Large intestine (tissue), 12 donors: ENCODE measurements at places on chromosomes 11 and 22. TPM values are rescaled to one million over a fixed set of nuclear protein-coding genes. Genes with fewer than 3 reads are reported as not detected.

DLG2 gene
- polyA plus RNA-seq = 8.1 TPM

SLC25A45 gene
- polyA plus RNA-seq = 41.2 TPM

PNPLA3 gene
- polyA plus RNA-seq = 1.3 TPM

PAMR1 gene
- 8.3 TPM for polyA plus RNA-seq

SCGB1A1 gene
- polyA plus RNA-seq = not detected

TESMIN gene
- 10.0 TPM for polyA plus RNA-seq

CYTH4 gene
- polyA plus RNA-seq = 4.3 TPM
